Occipital lobe (tissue), 3 donors: ENCODE measurements at places on chromosomes 13 and 19.
A peak's percentile ranks its signal among the peaks of the same experiment; 100 is the strongest.

DNA sequence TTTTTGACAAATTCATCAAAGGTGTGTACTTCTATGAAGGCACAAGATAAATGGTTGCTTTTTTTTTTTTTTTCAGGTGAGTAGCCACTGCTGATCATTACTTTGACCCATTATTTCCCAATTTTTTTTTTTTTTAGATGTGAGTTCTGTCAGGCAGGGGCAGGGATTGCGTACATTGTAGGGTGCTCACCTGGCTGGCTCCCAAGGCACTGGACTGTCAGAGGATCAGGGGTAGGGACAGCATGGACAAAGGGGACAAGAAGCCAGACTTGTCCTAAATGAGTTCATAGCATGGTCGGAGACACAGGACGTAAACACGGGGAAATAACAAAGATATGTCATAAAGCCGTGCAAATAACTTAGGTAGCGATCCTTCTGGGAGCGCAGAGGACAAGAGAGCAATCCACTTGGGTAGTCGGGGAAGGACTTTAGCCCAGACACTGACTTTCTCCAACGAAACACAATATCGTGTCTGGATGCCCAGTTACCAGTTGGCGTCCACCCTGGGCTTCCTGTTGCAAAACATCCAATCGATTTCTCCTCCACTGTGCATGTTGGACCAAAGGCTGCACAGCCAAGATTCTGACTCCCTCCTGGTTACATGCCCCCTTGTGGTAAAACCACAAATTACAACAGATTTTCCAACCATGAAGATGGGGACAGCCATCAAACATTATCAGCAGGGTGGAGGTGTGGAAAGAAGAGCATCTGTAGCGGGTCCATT is 27.5 kb upstream of the KATNAL1 start:
- DNase-seq, result no peak

DNA sequence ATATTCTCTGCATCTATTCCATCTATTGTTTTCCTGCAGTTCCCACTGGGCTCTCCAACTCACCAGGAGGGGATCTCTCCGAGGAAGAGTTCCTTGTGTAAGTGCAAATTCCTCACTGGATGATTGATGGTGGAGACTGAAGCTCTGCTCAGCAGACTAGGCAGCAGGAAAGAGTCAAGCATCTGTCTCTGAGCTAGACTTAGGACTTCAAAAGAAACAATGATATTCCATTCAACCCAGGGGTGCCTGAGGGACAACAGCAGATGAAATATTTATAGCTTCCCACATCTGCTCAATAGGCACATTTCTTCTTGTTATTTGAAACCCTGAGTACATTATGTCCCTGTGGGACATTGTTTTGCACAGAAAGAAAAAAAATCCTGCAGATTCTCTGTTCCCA is at the start of the genes OR7A5 and OR7C1:
TSS of gene OR7A5 (minus strand) at position 175 of the 400 bp plus-strand sequence. CDS start 6,944 bp downstream, outside the sequence.
TSS of gene OR7C1 (minus strand) at position 175 of the 400 bp plus-strand sequence. CDS start 35,049 bp downstream, outside the sequence.
- DNase-seq, result no peak

GRCh38 chr13:49646688-49647087 is 18.4 kb downstream of the ARL11 start:
- no peak for DNase-seq

GRCh38 chr19:34676697-34677385 is at the start of gene SCGB2B2:
Gene SCGB2B2, minus strand, starts transcription at chr19:34677159. Its CDS starts 82,596 bp downstream, at chr19:34594563.
- peak; percentile 91 for DNase-seq

DNA sequence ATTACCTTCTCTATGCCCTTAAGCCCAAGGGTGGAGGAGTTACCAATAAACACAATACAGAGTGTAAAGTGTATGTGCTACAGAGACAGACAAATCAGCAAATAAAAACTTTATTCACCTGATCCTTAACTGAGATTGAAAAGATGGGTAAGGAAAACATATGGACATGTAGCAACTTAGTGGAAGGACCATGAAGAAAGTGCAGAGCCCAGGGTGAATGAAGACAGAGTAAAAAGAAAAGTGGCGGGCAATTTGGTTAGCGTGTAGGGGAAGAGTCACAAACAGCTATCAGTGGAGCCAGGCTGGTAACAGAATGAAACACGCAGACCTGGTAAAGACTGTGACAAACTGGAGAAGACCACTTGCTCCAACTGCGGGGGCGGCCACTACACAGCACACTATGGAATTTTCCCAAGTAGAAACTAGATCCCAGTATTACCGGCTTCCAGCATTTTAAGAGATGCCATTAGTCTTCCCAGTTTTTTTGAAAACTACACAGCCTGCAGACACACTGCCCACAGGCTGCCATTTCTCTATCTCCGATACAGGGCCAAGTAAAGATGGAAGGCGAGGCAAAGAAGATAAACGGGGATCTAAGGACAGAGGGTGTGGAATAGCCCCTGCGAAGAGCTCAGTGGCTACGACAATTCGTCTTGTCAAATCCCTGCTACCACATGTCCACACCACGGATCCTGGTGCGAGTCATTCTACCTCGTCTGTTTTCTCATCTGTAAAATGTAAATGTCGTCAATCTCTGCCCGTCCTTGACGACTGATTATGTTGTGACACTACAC is 1.2 kb downstream of the UQCRFS1 start:
- no peak for DNase-seq

DNA sequence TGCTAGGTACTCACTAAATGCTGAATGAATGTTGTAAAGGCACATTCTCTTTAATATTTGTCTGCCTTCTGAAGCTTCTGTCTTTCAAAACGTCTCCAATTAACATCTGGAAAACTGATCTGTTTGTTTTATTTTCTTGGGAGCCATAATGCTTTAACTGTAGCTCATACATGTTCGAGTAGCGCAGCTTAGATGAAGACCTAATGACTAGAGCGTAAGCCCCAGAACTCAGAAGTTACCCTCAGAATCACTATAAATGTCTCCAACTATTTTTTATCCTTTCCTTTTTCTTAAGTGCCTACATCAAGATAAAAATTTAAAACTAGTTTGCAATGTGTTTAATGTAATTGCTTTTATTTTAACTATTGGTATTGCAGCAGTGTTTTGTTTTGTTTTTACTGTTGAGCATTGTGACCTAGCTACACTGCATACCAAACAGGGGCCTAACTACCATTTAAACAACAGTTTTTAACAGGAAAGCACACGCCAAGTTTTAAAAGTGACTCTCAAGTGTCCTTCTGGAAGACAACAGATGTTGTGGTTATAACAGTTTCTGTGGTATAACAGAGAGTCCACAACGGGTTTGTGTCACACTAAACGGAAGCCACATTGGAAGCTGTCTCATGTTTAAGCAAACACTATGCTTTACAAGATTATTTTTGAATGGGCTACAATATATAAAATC is 42.0 kb downstream of the MRPL57 start:
- DNase-seq, result no peak

GRCh38 chr13:57582032-57582431 is 49.5 kb upstream of the PCDH17 start:
- DNase-seq, result no peak

DNA sequence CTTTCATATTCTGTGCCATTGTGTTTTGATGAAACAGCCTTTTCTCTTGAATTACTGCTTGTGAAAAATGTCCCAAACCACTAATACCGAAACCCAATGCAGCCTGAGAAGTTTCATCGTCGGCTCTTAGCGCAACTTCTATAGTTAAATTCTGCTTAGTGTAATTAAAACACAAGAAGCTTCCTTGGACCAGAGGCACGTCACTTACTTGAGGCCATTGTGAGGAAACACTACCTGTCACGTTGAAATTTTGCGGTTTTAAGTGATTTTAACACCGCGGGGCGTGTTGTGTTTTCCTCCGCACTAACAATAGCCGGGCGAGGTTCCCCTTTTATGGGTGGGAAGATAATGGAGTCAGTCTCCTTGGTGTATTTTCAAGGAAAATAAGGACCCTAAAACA is 70.9 kb downstream of the GGACT start:
- DNase-seq, result no peak

DNA sequence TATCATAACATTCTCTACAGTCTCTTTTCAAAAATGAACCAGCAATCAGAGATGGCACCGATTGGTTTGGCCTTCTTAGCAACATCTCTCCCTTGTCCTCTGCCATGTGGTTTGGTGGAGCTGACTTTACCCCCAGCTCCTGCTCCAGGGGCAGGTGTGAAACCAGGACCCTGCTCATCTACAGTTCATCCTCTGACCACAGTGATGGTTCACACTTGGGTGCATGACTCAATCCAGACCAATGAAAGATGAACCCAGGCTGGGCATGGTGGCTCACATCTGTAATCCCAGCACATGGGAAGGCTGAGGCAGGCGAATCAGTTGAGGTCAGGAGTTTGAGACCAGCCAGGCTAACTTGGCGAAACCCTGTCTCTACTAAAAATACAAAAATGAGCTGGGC is 33.6 kb upstream of the FFAR2 start:
- DNase-seq, result no peak

DNA sequence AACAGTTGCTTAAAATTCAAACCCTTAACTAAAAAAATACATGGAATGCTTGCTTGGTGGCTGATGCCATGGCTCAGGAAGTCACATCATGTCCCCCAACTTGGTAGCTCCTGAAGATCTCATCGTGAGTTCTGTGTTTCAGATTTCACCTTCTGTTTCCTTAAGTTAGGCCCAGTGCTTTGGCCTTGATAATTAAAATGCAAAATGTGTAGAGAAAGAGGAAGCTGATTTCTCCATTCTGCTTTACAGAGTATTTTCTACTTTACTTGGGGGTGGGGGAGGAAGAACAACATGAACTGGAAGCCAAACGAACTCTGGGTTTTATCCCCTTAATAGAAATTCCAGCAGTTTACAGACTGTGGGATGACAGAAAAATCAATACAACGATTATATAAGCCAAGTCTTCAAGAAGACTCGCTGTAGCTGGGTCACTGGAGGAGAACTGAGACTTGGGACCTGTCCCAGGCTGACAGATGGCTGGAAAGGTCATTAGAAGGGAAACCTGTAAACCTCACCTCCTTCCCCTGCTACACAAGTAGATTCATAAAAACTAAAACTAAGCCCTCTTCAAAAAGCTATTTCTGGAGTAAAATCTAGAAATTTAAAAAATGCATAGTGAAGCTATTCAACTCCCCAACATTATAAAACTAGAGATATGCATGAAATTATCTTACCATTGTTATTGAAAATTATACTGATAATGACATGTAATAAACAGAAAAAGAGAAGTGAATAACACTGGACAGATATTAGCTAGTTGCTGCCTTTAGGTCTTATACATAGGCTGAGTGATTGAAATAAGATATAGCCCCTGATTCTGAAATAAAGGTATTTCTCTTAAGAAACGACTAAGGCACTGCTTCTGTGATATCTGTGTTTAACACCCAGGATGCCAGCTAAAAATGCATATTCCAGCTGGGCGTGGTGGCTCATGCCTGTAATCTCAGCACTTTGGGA is 22.1 kb upstream of the GGACT start:
- no peak for DNase-seq

- DNase-seq, result no peak
Measured at GRCh38 chr19:58355908-58356765, 2.8 kb upstream of the A1BG start.

- no peak for DNase-seq
Measured at GRCh38 chr19:17095141-17095919, 19.8 kb downstream of the MYO9B start.

- no peak for DNase-seq
Measured at GRCh38 chr13:41075034-41075433, 13.7 kb downstream of the WBP4 start.
